ENCODE measurements at places on chromosomes 11 and 22. TPM values are rescaled to one million over a fixed set of nuclear protein-coding genes. Genes with fewer than 3 reads are reported as not detected.

- DNase-seq = peak; percentile 11
Observed at GRCh38 chr11:32713496-32713895, 81.0 kb downstream of the CCDC73 start.

DNA sequence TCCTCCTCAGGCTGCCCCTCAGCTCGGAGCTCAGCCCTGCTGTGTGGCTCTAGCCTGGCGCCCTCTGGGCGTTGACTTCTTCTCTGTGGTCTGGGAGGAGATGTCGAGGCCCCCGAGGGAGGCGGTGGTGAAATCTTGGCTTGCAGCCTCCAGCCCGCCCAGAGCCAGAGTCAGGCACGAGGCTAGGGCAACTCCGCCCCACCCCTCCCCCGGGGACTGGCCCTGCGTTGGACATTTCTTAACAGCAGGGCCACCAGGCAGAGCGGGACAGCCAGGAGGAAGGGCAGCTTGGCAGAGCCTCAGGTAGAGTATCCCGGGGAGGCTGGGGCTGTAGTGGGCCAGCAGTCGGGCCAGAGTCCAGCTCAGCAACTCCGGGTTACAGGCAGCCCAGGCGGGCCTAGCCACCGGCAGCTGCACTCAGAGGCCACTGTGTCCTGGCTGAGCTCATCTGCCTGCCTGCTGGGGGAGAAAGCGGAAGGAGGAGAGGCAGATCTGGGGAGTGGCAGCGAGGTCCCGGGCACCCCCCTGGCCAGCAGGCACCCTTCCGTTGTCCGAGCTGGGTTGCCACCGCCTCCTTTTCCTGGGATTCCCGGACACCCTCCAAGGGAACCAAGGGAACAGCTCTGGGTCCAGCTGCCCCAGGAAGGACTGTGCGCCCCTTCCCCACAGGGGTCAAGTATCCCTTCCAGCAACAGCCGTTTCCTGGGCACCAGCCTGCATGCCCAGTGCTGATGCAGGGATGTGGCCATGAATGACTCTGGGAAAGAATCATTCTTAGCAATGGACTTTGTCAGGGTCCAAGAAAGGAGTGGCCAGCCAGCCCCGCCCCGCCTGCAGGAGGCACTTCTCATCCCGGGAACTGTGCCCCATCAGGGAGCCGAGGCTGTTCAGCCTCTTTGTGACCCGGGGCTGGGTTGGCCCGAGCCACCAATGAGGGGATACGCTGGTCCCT is at the start of gene ALDH3B1:
Gene ALDH3B1 (plus strand): TSS at position 238 of the 952 bp plus-strand sequence. CDS start 4,971 bp downstream, outside the sequence.
- no peak for DNase-seq

DNA sequence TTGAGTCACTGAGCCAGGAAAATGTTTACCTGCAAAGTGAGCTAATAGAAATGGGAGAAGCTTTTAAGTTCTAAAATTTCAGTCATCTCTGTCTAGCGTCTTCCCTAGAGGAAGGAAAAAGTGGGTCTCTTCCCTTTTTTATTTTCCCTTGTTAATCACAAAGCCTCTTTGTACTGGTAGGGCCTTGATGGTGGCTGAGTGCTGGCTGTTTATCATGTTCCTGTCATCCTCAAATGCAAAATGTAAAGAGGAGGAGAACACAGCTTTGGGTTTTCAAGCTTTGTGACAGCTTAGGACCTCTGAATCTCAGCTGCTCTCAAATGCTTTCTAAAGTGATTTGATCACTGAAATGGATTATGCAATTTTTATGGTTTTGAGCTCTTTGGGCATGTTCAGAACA is 222.0 kb downstream of the TMEM135 start:
- no peak for DNase-seq

DNA sequence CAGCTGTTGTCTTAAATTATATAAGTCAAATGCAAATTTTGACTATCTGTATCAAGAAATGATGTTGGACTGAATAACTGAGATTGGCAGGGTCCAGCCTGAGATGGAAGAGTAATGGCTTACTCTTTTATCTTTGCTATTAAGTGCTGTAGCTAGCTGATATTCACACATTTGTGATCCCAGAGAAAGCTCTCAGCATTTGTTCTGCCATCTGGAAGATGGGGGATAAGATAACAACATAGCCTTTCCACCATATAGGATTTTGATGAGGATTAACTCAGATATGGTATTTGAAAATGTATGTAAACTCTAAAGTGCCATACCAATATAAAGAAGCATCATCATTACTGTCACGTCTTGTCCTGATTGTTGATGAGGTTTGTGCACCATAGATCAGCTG is 1063.2 kb upstream of the TENM4 start:
- no peak for DNase-seq

GRCh38 chr11:2663915-2664314 is 35.9 kb downstream of the KCNQ1OT1 start:
- DNase-seq = no peak

Gene ME3
- total RNA-seq = 4.0 TPM

DNA sequence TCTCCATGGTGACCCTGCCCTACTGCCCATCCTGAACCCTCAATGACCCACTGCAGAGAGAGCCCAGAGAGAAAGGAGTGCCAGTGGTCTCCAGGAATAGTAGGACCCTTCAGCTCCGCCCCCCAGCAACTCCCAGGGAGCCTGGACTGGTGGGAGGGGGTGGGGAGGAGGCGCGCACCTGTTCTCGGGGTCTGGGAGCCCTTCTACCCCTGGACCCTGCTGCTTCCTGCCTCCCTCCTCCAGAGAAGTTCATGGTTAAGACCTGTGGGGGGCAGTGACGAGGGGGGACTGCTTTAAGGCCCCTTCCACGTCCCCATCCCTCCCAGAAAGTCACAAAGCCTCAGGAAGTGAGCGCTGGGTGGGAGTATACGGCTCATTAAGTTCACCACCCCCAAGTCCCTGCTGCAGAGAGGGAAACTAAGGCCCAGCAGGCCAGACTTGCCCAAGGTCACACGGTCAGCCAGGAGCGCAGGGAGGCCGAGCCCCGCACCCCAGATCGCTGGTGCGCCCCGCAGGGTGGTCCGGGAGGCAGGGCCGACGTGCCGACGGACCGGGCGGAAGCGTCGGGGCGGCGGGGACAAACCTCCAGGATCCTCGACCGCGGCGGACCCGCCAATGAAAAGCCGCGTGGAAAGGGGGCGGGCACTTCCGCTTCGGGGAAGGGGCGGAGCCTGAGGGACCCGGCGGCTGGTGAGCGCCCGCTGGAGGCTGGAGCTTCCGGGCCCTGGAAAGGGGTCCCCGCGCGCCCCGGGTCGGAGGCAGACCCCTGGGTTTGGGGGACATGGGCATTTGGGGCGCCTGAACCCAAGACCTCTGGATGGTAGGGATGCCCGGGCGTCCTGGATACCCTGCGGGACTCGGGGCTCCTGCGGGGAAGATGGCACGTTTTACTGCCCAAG is at the start of the genes NUDT22 and TRPT1:
Gene NUDT22 (plus strand): TSS at position 667 of the 899 bp plus-strand sequence. CDS start 379 bp downstream, outside the sequence.
Gene TRPT1 (minus strand): TSS at position 579 of the 899 bp plus-strand sequence. CDS start 326 bp downstream, at position 253.
- DNase-seq = peak; percentile 96

DNA sequence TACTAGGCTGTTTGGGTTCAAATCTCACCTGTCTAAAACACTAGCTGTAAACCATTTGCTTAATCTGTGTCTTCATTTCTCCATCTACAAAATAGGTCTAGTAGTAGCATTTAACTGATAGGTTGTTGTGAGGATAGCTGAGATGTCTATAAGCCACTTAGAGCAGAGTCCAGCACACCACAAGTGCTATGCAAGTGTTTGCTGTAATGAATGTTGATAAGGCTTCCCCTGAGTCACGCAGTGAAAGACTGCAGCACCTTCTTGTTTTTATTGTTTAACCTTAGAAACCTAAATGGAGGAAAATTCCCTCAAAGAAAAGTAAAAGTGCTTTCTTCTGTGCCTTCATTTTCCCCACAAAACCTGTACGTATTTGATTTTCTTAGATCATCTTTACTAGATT is 23.1 kb upstream of the LDHA start:
- no peak for DNase-seq

DNA sequence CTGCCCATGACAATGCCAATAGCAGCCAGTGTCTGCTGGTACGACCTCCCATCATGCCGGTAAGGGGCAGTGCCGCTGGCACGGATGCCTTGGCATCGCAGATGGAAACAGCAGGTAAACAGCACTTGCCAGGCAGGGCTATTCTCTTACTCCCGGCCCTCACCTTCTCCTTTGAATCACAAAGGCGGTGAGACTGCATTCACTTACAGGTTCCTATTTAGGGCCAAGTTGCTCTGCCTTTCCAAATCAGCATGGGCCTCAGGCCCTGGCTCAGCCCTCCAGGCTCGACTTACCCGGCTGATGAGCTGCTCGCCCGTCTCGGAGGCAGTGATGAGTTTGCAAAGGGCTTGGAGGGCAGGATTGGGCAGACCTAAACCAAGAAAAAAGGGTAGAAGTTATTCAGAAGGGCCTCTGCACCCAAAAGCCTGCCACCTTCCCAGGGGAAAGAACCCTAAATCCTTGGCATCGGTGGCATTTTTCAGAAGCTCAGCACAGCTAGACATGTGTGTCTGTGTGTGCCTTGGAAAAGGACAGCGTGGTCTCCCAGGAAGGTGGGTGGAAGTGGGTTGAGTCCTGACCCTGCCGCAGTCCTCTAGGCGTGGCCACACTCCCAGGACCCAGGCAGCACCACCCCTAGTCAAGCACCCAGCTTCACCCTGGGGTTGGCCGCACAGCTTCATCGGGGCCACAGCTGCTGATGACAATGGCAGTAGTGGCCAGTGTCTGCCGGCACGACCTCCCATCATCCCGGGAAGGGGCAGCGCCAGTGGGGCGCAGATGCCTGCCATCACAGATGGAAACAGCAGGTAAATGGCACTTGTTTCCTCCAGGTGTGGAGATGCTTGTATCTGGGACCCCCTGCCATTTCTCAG is 73.5 kb upstream of the PITPNB start:
- no peak for DNase-seq

GRCh38 chr11:92678008-92678611 is 291.3 kb upstream of the MTNR1B start:
- DNase-seq = no peak

DNA sequence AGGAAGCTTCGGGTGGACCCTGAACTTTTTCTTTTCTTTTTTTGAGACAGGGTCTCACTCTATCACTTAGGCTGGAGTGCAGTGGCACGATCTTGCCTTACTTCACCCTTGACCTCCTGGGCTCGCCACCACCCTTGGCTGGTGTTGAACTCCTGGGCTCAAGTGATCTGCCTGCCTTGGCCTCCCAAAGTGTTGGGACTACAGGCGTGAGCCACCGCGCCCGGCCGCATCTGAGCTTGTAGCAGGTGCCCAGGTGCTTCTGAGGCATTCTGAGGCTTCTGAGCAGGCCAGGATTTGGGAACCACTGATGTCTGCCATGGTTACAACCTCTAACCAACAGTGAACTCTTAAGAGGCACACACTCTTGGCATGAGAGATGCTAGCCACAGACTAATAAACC is 5.1 kb downstream of the USP35 start:
- no peak for DNase-seq

DNA sequence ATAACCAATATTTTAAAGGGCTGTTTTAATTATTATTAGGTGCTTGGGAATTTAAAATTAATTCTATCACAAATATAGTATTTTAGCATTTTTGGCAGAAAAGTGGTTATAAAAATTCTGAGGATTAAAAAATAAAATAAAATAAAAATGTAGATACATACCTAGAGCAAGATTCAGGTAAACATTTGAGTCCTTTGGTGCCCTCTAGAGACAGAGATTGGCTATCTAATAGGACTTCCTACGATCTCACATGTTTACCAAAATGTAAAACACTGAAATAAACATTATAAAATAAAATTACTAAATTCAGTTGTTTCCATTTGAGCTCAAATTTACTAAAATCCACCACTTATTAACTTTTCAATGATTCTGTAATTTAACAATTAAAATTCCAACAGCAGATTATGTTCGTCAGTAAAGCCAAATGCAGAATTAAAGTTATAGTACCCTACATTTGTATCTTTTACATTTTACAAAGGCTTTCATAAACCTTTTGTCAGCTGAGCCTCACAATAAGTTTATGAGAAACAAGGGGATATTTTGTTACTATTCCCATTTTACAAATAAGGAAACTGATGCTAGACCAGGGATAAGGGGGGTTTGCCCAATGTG is 27.7 kb downstream of the SLC36A4 start:
- DNase-seq = no peak

- DNase-seq = no peak
Observed at GRCh38 chr11:108635106-108635505, 29.8 kb upstream of the DDX10 start.

Gene LINC01488
- total RNA-seq = not detected

Gene ACRV1
- total RNA-seq = not detected

DNA sequence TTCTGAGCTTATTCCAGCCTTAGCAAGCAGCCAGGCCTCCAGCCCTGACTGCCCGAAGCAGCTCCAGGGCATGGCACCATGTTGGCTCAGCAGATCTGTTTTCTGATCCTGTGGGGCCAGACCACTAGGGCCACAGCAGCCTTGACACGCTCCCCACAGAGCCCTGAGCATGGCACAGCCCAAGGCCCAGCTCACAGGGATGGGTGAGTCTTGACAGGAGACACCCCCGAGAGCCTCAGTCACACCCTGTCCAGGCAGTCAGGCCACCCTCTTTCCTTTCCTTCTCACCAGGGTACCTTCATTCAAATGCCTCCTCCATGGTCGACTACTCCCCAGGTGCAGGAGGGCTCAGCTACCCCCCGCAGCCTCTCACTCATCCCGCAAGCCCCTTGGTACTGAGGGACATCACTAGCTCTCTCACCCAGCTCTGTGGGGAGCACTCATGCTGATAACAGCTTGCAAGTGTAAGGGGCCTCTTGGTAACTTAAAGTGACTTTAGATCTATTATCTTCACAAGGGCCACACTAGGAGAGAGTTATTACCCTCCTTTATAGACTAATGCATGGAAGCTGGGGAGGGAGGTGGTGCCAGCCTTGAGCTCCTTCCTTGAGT is 3.9 kb upstream of the CDC42BPG start:
- peak; percentile 13 for DNase-seq

DNA sequence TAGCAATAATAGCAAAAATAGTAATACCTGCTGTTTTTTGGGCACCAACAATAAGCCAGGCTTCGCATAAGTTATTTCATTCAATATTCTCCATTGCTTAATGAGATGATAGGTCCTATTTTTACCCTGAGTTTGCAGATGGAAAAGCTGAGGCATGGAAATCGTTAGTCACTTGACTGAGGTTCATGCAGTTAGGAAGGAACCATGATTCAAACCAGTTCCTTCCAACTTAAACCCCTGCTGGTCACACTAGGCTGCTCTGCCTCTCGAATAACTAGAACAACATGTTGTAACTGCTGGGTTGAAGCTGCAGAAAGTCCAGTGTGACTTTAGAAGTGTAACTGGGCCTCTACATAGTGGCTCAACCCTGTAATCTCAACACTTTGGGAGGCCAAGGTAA is 69.3 kb downstream of the SEZ6L start:
- DNase-seq = peak; percentile 6

DNA sequence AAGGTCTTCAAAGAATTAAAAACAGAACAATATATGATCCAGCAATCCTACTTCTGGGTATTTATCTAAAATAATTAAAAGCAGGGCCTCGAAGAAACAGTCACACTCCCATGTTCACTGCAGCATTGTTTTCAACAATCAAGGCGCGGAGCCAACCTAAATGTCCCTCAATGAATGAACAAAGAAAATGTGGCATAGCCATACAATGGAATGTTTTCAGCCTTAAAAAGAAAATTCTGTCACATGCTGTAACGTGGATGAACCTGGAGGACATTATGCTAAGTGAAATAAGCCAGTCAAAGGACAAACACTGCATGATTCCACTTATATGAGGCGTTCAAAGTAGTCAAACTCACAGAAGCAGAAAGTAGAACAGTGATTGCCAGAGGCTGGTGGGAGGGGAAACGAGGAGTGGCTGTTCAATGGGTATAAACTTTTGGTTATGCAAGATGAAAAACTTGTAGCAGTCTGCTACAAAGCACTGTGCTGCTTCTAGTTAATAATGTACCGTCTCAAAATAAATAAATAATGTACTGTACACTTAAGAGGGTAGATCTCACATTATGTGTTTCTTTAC is 41.2 kb downstream of the SNX19 start:
- no peak for DNase-seq

- DNase-seq = no peak
Observed at GRCh38 chr11:10494636-10495463, 39.8 kb downstream of the AMPD3 start.

Gene OR6A2
- 0.14 TPM for total RNA-seq

Gene MRGPRD
- total RNA-seq = not detected

Gene LRRC74B
- total RNA-seq = not detected
